Dermis microvascular lymphatic vessel endothelial cell (primary cell): ENCODE measurements at places on chromosomes 7 and 10. TPM values are rescaled to one million over a fixed set of nuclear protein-coding genes. Genes with fewer than 3 reads are reported as not detected.

- no peak for DNase-seq
Observed at GRCh38 chr7:99525713-99526440, 21.4 kb downstream of the ZKSCAN5 start.

GRCh38 chr7:39465055-39465929 is 100.9 kb upstream of the YAE1 start:
- peak; percentile 36 for DNase-seq

DNA sequence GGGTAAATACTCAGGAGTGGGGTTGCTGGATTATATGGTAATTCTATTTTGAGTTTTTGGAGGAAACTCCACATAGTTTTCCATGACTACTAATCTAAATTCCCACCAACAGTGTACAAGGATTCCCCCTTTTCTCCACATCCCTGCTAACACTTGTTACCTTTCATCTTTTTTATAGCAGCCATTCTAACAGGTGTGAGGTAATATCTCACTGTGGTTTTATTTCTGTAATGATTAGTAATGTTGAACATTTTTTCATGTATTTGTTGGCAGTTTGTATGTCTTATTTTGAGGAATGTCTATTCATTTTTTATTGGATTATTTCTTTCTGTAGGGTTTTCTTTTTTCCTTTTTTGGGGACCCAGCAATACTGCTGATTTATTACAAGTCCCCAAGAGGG is 14.9 kb downstream of the TAF3 start:
- no peak for DNase-seq

DNA sequence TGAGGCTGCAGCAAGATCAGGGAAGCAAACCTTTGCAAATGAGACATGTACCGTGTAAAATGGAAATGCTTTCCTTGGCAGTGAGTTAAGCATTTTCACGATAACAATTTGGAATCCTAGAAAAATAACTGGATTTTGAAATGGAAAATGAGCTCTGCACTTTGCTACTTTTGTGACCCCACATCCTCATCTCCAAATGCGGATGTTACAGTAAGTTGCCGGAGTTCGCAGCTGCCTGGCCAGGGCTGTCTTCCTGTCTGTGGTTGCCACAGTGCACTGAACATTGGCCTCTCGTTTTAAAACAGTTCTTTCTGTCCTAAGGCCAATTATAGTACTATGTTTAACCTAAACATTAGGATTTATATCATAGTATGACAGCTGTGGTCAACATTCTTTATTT is 136.2 kb upstream of the FZD8 start:
- DNase-seq = no peak

GRCh38 chr7:28686418-28686800 is 271.7 kb downstream of the TRIL start:
- peak; percentile 20 for DNase-seq

GRCh38 chr7:151077705-151078232 is 2.8 kb downstream of the FASTK start:
- DNase-seq = no peak

- no peak for DNase-seq
Observed at GRCh38 chr7:69060516-69060915, 537.8 kb upstream of the AUTS2 start.

GRCh38 chr10:89278900-89279392 is 22.9 kb upstream of the IFIT2 start:
- no peak for DNase-seq

DNA sequence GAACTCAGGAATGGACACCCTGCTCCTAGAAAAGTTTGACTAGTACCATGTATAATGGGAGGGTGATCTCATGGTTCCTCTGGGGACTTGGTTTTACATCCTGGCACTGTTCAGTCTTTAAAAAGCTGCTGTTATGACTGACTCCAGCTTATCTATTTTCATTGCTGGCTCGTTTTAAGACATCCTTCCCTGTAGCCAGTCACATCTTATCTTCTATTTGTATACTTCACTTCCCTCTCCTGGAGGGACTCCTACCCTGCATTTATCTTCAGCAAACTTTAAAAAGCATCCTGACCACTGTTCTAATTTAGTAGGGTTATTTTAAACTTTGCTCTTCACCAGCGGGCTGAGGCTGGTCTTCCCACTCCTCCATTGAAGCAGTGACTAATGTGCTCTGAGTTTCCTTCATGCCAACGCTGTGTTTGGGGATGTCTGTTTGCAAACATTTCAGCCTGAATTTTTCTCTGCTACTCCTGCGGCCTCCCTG is 72.9 kb upstream of the ARMC3 start:
- DNase-seq = no peak

- no peak for DNase-seq
Observed at GRCh38 chr7:144854839-144855424, 19.1 kb upstream of the TPK1 start.

DNA sequence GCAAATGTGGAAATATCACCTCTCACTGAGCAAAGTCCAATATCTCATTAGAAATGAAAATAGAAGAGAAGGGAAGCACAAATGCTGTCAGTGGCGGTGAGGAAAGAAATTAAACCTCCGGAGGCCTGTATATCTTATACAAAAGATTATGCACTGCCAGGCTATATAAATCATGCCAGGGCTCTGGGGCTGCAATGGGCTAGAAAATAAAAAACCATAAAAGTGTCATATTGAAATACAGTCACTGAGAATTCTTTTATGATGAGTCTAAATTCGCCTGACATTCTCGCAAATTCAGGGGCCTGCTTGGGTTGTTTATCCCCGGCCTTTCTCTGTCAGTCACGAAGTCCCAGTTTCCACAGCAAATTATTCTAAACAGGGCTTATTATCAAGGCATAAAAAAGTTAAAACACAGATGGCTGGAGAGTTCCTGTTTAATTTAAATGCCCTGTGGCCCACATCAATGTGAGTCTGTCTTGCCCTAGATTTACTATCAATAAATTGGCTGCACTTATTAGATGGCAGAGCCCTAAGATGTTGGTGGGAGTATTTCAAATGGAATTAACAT is 193.8 kb downstream of the SNX10 start:
- no peak for DNase-seq

DNA sequence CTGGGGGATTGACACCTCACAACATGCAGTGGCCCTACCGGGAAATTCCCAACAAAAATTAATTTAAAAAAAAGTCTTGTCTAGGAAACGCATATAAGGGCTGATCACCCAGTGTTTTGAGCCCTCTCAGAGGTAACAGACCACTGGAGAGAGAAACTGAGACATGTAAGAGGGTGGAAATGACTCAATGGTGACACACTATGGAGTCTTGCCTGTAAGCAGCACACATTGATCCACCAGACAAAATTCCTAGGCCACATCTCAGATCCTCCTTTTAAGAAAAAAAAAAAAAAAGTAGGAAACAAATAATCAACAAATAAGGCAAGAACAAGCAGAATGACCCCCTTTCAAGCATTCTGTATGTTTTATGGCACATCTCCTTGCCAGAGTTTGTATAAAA is 296.2 kb downstream of the MAGI2 start:
- no peak for DNase-seq

- no peak for DNase-seq
Observed at GRCh38 chr7:76267894-76268183, 34.6 kb upstream of the HSPB1 start.

DNA sequence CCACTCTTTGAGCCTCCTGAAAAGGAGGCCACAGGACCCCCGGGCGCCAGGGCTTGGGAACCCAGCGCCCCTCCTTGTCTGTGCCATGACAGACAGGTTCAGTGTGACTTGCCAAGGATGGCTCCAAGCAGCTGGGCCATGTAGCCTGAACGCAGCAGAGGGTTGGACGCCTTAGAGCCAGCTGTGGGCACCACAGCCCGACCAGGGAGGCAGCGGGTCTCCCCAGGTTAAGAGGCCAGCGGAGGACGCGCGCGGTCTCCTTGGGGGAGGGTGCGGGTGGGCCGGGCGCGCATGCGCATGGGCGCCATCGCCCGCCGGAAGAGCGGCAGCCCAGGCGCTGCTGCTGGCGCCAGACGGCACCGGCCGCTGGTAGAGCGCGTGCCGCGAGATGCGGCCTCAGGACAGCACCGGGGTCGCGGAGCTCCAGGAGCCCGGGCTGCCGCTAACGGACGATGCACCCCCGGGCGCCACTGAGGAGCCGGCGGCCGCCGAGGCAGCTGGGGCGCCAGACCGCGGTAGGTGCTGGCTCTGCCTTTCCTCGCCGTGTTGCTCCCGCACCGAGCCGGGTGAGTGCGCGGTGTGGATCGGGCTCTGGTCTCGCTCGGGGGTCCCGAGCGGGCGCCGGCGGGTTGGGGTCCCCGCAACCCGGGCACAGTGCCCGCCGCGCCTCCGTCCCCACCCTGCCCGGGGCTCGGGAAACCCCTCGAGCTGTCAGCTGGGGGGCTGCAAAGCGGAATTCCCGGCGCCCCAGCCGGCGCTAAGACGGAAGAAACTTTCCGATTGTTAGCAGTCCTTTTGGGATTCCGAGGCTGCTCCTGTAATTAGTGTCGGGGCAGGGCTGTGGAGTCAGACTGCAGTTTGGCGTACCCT is at the start of gene SLC35G1:
Gene SLC35G1, plus strand, starts transcription at position 333 of the 870 bp plus-strand sequence. Its CDS starts 56 bp downstream, at position 389.
- peak; percentile 74 for DNase-seq

- DNase-seq = no peak
Observed at GRCh38 chr10:61188101-61188500, 244.1 kb upstream of the RHOBTB1 start.

- DNase-seq = no peak
Observed at GRCh38 chr7:147759327-147759943, 831.1 kb upstream of the C7orf33 start.

GRCh38 chr7:128954830-128955802 is 17.4 kb downstream of the IRF5 start:
- DNase-seq = no peak

GRCh38 chr7:19026888-19027287 is 90.5 kb downstream of the TWIST1 start:
- DNase-seq = no peak

- no peak for DNase-seq
Observed at GRCh38 chr10:4868357-4868657, 42.3 kb downstream of the AKR1E2 start.

DNA sequence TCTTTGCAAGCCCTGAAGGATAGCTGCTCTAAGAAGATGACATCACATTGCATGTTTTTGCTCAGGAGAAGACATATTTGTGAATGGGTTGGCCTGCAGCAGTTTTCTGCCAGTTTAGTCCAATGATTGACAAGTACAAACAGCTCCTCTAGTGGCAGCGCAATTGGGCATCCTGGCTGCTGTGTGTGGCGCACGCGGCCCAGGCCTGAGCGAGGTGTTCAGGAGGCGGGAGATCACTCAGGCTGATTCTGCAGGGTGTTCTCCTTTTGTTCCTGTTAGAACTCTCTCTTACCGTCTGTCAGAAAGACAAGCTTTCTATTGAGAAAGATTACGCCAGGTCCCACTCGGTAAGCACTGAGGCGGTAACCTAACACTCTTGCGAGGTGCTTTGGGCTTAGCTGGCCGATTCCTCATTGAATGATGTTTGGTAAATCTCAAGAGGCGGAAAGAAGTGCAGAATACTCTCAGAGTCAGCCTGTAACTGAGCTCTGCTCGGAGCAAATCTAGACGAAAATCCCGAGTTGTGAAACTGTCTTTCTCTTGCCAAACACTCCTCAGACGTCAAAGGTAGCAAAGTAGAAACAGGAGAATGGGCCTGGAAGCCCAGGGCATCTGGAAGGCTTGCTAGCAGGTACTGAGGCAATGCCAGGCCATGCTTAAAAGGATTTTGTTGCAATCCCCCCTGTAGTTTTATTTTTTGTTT is 219.2 kb upstream of the BMPER start:
- no peak for DNase-seq

The TMEM184A gene
- total RNA-seq = under 0.01 and 0.13 TPM in 2 replicates

The TEX36 gene
- total RNA-seq = not detected in 2 replicates

The LIPN gene
- not detected in 2 replicates for total RNA-seq

The C10orf143 gene
- total RNA-seq = 0.26 and 0.76 TPM in 2 replicates

The SPDYE16 gene
- 0.13 TPM in 1 of 2 replicates, not detected in the other for total RNA-seq

The ZCCHC24 gene
- 2.7 and 4.7 TPM in 2 replicates for total RNA-seq

The GHRHR gene
- total RNA-seq = not detected in 2 replicates

The ATOH7 gene
- not detected in 2 replicates for total RNA-seq

The GLI3 gene
- total RNA-seq = 0.25 and 0.26 TPM in 2 replicates

The AGAP9 gene
- 0.64 and 1.6 TPM in 2 replicates for total RNA-seq

The LHPP gene
- total RNA-seq = 4.1 and 4.6 TPM in 2 replicates
